ENCODE measurements at places on chromosomes 4 and X.

- DNase-seq: no peak
These were observed 156.1 kb downstream of the STPG2 start for GRCh38 chr4:97987019-97987648.

DNA sequence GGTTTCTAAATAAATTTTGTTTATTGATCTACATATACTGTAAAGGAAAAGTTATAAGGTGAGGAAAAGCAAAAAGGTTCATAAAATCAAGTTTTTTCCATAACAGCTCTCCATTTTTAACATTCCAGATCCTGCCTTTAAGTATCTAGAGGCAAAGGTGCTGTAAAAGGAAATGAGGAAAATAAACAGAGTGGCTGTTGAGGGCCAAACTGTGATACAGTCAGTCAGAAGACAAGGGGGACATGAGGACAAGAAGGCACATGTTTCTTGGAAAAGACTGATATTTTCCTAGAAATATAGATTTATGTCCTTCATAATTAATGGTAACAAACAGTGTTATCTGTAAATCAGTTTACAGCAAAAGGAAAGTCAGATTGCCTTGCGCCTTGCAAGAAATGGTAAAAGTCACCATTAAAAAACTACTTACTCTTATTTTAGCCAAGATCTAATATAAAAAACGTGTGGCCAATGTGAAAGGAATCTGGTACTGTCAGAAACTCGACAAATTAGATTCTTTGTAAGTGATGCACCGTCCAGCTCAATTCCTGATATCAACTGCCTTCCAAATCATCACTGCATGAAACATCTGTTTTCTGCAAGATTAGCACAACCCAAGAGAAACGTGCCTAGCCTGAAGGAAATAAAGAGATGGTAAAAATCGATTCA lies 34.0 kb upstream of the VEGFD start:
- DNase-seq: no peak

DNA sequence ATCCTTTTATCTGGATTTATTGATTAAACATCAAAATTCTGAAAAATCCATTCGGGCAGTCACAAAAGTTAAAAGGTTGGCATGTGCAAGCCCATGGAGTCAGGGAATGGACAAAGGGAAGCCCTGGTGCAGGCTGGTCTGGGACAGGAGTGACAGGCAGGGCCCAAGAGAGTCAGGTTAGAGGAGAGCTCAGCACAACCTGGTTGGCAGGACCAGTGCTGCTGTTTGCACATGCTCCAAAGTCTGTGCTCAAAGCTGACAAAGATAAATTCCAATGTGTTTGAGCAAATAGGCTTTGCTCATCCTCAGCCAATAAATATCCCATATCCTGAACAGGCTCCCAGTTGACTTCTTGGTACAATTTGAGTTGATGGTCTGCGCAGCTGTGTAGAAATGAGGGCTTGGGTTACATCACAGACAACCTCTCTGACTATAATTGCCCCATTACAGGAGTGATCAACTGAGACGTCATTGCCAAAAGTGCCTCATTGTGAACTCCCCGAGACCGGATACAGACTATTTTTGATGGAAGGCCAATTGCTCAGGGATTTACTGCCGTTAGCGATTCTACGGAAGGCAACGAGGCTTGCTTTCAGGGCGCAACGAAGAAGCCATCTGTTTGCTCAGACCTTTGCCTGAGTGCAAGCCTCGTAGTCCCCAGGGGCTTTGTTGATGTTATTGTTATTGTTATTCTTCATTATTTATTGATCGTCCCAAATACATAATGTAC lies 1008.1 kb upstream of the TENM3 start:
- no peak for DNase-seq

GRCh38 chrX:115584696-115585095 lies 23.7 kb downstream of the PLS3 start:
- no peak for DNase-seq

GRCh38 chrX:149398027-149398426 lies 107.1 kb downstream of the IDS start:
- no peak for DNase-seq

DNA sequence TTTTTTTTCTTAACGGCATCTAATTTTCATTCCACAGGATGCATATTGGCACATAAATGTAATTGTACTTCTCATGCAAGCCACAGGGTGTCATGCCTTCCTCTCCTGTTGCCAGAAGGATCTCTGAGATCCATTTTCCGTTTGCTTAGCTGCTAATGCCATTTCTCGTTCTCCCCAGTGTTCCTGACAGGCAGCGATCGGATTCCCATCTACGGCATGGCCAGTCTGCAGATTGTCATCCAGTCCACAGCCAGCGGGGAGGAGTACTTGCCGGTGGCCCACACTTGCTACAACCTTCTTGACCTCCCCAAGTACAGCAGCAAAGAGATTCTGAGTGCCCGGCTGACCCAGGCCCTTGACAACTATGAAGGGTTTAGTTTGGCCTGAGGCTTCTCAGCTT lies 8.9 kb upstream of the NAP1L5 start:
- no peak for DNase-seq

DNA sequence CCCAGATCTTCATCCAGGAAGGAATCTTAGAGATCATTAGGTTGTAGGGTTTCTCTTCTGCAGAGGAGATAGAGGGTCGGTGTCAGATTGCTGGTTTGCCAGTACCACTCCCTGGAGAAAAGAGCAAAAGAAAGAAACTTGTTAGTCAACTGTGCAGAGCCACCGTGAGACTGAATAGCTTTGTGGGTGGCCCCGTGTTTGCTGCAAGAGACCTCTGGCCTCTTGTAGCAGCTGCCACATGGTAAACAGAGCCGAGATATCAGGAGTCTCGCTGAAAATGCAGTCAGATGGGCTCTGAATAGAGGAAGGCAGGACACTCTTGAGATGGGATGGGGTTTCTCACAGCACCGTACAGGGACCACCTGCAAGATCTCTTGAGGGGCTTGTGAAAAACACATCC lies 149.7 kb downstream of the PTTG2 start:
- DNase-seq: no peak

DNA sequence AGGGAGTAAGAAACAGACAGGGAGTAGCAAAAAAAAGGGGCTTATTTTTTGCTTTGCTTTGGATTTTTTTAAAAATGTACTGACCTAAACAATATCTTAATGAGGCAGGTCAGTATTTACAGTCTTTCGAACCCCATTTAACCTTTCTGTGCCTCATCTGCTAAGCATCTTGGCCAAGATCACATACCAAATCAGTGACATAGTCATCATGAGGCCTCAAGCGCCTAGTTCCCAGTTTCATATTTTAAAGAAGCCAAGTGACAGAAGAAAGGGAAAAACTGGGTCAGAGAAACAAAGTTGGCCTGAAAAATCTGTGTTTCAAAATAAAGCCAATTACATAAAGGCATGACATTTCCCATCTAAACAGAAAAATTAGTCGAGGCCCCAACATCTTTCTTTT lies 94.6 kb upstream of the WDR44 start:
- no peak for DNase-seq

GRCh38 chrX:20029728-20030127 lies 38.9 kb upstream of the BCLAF3 start:
- no peak for DNase-seq

DNA sequence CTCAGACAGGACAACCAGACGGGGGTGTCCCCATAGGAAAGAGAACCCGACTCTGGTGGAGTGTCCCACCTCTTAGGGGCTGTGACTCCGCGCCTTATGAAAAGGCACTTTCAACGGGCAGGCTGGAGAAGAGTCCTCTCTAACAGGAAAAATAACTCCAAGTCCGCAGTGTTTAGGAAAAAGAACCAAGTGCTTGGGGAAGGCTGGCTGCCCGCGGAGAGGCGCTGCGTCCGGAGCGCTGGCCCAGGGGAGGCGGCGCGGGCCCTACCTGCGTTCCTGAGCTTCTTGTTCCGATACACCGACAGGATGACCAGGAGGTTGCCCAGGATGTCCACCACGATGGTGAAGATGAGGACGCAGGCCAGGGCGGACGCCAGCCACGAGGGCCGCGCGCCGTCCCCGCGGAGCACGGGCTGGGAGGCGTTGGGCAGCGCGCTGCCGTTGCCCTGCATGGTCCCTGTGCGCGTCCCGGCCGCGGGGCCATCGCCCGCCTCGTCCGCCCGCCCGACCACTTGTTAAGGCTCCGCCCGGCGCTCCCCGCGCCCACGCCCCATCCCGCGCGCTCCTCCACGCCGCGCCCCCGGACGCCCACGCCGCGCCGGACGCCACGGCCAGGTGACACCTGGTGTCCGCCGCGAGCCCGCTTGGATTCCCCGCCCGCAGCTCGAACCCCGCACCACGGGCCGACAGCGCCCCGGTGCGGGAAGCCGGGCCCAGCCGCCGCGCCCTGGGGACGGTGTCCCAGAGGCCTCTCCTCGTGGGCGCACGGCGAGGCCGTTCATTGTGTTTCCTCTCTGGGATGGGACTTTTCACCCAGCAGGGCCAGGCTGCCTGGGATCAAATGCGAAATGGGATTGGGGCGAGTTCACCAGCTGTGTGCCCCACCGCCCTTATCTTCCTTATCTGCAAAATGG lies at the start of gene MTNR1A:
TSS of gene MTNR1A (minus strand) at position 654 of the 914 bp plus-strand sequence. CDS start at position 452, 202 bp downstream.
- DNase-seq: no peak

DNA sequence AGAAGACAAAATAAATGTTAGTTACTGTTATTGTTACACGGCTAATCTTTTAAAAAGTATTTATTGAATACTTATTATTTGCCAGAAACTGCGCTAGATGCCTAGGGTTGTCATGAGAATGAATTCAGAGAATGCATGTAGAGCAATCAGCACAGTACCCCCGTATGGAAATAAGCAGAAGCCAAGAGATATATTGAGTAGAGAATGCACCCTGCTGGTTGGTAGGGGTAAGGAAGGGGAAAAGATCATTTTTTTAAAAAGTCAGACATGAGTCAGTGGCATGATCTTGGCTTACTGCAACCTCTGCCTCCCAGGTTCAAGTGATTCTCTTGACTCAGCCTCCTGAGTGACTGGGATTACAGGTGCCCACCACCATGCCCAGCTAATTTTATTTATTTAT lies 13.1 kb upstream of the DRP2 start:
- no peak for DNase-seq

GRCh38 chr4:22514001-22514400 lies 1.9 kb downstream of the ADGRA3 start:
- DNase-seq: no peak

DNA sequence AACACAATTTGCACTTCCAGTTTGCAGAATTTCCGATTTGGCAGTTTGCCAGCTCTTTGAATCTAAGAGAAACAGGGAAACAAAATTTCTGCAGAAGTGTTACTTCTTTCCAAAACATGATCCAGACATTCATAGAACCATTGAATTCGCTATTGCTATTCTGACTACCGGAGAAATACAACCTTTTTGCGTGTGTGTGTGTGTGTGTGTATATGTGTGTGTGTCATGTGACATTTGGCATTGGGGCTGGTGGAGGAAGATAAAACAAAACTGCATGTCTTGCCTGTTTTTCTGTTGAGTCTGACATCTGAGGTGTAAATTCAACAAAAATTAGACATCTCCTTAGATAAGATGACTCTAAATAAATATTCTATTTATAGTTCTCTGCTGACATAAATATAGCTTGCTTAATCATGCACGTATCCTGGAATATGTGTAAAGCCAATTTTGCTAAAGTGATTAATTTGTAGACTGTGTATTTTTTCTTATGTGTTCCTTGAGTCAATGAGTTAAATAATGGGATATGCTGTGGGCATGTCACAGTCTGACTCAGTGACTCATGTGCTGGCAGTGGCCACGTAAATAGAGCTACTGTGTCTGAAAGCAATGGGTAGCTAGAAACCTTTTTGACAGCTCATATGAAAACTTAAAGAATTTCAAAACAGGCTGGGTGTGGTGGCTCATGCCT lies 98.9 kb downstream of the HPGD start:
- DNase-seq: no peak

GRCh38 chr4:85807247-85807950 lies 332.4 kb downstream of the ARHGAP24 start:
- no peak for DNase-seq

GRCh38 chrX:40632199-40632598 lies 9.0 kb downstream of the MPC1L start:
- no peak for DNase-seq

DNA sequence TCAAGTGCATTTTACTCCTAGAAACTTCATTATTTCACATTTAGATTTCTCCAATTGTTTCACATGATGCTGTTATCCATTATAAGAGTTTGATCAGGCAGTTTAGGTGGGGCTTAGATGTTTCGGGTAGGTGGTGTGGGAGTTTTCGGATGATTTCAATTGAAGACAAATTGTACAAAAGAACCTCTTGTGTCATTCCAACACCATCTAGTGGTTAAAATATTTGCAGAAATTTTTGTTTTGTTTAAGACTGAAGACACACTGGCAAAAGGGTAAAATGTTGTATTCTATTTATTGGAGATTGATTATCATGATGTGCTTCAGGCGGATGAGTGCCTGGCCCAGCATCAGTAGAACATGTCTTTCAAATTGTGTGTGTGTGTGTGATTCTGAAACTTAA lies 212.7 kb downstream of the SH3BGRL start:
- DNase-seq: no peak

- DNase-seq: no peak
These were observed 317.2 kb downstream of the CAMK2D start for GRCh38 chr4:113444386-113444785.

GRCh38 chrX:154327038-154327820 lies 31.6 kb downstream of the TKTL1 start:
- DNase-seq: no peak

DNA sequence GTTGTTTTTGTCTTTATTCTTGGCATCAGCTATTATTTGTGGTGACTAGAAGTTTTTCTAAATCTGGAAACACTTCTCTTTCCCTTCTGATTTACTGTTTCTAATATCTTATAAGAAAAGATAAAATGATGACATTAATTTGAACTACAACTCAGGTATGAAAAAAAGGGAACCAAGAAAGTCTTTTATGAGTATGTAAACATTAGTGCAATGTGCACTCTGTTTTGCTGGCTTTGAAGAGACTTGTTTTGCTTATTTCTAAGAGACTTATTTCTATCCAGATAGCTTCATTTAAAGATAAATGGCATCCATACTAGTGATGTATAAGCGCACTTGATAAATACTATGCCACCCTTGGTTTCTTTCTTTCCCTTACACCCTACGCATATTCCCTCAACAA lies 10.1 kb upstream of the AMBN start:
- no peak for DNase-seq

DNA sequence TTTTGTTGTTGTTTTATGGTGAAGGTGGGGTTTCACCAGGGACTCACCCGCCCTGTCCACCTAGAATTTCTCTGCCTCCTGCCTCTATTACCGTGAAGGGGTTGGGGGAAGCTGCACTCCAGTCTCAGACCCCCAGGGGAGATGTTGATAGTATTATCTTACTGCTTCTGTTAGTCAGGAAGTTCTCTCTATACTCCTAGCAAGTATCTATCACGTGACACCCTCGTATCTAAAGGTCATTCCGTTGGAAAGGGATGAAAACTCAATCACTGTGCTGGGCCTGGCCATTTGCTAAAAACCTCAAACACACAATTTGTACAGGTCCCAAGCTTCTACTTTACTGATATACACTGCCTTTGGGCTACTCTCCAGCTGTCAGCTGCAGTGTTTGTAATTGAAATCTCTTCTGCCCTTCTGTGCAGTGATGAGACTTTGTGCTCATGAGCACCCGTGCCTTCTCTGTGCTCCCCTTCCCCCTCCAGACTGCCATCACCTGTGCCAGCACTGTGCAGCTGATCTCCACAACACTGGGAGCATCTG lies 188.5 kb upstream of the ANXA3 start:
- no peak for DNase-seq

DNA sequence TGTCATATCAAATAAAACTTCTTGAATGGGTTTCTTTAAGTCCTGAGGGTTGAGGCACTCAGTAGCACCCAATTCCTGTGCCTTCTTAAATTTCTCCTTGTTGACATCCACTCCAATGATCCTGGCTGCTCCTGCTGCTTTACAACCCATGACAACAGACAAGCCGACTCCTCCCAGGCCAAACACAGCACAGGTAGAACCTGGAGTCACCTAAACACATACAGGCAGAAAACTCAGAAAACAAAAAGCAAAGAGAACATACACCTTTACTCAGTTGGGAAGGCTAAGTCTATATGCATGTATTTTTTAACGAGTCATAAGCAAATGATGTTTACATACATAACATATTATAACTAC lies 10.3 kb downstream of the ADH6 start:
- no peak for DNase-seq

Data from type B pancreatic cell (in vitro differentiated cells).